Calu3 (cell line): ENCODE measurements at places on chromosomes 5 and 9.

GRCh38 chr9:95649801-95650213 lies 133.0 kb upstream of the PTCH1 start:
- DNase-seq = no peak

- no peak for DNase-seq
Measured at GRCh38 chr5:111386832-111387162, 125.5 kb downstream of the STARD4 start.

- DNase-seq = no peak
Measured at GRCh38 chr9:78236551-78236910, 656 bp downstream of the CEP78 start.

DNA sequence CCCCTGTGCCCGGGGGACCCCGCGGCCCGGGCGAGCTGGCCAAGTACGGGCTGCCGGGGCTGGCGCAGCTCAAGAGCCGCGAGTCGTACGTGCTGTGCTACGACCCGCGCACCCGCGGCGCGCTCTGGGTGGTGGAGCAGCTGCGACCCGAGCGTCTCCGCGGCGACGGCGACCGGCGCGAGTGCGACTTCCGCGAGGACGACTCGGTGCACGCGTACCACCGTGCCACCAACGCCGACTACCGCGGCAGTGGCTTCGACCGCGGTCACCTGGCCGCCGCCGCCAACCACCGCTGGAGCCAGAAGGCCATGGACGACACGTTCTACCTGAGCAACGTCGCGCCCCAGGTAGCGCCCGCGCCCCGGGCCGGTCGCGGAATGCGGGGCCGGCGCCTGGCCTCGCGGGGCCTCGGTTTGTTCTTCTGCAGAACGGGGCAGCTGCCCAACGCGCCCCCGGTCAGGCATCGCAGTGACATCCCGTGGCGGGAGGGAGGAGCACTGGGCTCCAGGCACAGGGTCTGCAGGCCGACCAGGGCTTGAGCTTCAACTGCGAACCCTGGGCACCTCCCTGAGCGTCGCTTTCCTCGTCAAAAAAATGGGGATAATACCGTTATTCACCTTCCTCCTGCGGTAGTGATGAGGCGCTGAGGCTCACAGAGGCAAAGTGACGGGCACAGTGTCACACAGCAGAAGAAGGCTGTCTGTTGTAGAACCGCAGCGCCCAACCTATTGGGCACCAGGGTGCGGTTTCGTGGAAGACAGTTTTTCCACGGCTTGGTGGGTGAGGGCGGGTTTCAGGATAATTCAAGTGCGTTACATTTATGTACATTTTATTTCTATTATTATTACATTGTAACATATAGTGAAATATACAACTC lies 777 bp downstream of the ENDOG start:
- DNase-seq = peak; percentile 24

- DNase-seq = no peak
Measured at GRCh38 chr9:89421595-89421994, 76.3 kb downstream of the SEMA4D start.

GRCh38 chr5:91611746-91612145 lies 228.6 kb upstream of the ARRDC3 start:
- no peak for DNase-seq

GRCh38 chr9:22452415-22453010 lies 5.9 kb downstream of the DMRTA1 start:
- DNase-seq = peak; percentile 36

DNA sequence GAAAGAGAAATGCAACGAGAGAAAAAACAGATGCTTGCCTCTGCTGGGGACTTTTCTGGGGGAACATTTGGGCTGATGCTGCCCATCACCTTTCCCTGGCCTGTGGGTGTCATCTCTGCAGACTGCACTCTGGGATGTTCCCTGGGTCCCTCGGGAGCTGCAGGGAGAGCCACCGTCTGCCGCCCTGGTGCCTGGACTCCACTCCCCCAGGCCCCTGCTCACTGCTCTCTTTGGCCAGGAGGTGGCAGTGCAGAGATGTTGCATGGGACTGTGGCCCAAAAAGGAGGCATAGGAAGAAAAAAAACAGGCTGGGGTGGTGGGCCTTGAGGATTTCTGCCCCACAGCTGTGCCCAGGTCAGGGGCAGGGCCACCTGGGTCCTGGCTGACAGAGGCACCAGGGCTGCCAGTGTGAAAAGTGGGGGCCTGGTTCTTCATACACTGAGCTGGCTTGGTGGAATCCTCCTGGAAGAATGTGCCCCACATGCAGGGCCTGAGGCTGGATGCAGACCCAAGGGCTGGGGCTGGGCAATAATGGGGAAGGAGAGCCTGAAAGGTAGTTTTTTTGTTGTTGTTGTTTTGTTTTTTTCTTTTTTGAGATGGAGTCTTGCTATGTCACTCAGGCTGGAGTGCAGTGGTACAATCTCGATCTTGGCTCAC lies 353.6 kb downstream of the SLIT3 start:
- peak; percentile 71 for DNase-seq

DNA sequence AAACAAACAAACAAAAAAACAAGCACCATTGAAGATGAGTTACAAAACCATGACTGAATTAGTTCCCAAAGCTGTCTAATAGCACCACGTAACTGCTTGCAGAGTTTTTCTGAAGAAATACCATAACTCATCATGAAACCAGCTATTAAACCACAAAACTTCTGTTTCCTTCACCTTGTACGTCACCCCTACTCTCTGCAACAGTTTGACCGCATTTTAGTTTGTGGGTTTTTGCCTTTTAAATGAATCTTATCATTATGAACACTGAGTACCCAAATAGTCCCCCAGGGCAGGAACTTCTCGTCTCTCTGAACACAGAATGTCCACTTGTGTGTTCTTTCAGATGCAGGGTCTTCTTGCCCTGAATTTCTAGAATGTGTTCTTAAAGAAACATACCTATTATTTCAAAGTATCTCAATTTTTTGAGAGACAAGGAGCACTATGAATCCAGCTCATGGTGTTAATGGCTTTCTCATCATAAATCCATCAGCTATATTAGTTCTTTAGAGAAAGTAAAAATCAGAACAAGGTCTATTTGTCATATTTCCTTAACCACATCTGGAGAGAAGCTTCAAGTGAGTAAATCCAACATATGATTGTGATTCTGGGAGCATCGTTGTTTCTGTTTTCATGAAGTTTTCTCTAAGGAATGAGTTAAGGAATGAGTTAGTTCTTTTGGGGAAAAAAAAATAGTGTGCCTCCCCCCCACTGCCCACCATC lies 210.6 kb downstream of the AUH start:
- no peak for DNase-seq

DNA sequence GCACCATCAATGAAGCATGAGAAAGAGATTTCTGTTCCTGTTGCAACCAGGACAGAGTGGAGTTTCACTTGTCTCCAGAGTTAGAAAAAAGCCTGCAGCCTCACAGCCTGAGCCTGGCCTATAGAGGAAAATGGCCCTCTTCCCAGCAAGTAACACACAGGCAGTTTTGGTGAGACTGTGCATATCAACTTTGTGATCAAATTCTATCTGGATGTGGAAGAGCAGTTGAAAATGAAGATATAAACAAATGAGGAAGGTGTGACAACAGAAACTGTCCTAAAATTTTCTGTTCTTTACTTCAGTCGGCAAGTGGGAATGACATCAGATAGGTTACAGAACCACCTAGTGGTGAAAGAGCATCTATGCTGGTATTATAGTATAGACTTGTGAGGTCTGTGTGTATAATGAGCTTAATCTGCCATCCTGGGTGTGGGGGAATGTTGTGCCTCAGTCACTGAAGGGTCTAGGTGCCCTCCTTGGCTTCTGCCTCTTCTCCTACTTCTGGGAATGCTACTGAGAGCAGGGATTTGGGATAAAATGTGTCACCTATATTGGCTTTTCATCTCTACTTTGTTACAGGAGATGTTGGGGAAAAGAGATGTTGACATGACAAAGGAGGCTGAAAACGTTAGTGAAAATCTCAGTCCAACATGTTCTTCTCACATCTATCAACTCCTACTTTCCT lies 28.2 kb downstream of the YIPF5 start:
- DNase-seq = no peak

- DNase-seq = no peak
Measured at GRCh38 chr5:163908253-163908652, 402.8 kb downstream of the MAT2B start.

GRCh38 chr9:114844766-114845165 lies 38.9 kb upstream of the TNFSF15 start:
- no peak for DNase-seq

DNA sequence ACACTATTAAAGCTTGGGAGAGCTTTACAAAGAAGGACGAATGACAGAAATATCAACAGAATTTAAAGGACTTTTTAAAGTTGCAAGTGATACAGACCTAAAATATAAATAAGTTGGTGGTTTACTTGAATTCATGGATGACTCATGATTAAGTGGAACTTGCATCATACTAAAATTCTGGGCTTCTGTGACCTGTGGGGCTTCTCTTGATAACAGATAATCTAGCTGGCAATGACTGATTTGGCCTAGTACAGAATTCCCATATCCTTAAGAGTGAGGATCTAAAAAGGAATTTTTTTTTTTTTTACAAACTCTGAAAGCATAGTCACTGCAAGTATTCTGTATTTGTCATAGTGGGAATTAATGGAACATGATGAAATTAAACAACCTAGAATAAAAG lies 543.7 kb upstream of the SGCD start:
- no peak for DNase-seq
